Stimulated activated CD4-positive, alpha-beta T cell treated with anti-CD3 and anti-CD28 coated beads, Interleukin-15, amount 100 ng/mL, for 1 hour (primary cell): ENCODE measurements at places on chromosomes 2 and 18.

DNA sequence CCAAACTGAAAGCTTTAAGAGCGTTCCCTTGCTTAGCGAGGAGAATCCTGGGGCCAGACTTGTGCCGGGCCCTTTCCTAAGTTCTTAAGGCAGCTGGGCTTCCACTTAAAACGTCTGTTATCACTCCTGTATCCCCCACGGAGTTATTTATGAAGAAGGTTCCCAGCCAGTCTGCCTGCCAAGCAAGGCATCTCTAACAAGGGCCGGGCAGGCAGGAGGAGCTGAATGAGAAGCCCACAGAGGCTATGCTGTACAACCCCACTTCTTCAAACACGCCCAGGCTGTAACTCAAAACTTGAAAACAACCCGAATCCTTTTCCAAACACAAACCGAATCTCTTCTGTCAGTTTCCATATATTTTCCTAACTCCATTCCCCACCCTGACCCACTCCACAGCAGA lies 39.0 kb upstream of the ZFP36L2 start:
- no peak for DNase-seq

DNA sequence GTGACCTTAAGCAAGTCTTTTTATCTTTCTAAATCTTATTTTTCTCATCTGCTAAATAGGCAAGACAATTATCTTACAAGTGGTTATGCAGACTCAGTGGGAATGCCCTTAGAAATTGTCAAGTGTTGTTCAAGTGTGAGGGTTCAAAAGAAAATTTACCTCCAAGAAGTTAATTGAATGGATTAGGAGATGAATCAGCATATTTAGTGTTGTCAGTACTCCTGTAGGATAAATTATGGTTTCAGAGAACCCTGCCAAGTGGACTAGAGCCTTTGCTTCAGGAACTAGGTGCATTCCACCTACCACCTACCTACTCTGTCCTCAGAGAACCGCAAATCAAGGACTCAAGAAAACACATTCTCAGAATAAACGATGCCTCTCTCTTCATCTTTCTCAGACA lies 69.8 kb upstream of the KCTD1 start:
- no peak for DNase-seq

DNA sequence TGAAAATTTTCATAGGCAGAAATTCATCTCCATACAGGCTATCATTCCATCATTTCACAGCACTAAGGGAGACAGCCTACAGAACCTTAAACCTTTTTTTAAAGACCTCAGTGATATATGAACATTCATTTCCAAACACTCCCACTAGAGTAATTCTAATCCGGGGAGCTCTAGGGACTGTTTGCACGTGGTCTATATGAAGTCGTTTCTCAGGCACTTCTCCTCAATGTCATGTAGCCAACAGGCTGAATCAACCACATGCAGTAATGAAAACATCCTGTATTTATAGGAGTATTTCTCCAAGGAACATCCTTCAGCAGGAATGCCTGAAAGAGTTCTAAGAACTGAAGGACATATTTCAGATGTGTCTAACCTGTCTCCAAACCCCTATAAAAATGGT lies 97.3 kb upstream of the CREB1 start:
- no peak for DNase-seq

- DNase-seq: no peak
Observed at GRCh38 chr2:47815764-47816163, 32.8 kb downstream of the MSH6 start.

GRCh38 chr2:160252278-160252887 lies 52.3 kb upstream of the ITGB6 start:
- no peak for DNase-seq

DNA sequence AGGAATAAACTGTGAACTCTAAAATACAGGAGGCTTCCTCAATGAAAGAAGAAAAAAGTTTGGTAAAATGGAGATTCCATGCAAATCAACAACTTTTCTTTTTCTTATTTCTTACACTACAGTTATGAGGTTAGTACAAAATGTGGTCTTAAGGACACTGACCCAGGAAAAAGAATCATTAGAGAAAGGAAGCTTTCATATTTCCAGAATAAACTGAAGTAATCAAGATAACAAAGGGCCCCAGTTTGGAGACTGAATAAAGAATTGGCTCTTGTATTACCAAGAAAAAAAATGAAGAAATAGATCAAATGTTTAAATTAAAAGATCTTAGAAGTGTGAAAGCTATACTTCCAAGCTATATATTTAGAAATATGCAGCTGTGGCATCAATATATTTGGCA lies 72.3 kb downstream of the SLC66A3 start:
- DNase-seq: no peak

DNA sequence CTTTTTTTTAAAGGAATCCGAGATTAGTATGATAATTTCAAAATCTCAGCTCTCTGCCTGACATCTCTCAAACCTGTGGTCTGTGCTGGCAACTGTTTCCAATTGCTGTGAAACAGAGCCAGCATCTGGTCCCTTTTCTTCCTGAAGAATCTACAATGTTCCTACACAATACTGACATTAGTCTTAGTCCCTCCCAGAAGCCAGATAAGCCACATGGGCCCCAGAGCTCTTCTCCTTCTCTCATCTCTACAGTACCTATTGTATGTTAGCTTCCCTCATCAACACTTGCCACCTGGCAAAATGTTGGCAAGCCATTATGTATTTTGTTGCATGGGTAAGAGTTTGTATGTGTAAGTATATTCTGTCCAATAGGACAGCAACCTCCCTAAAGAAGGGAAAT lies 62.9 kb upstream of the CDKL4 start:
- DNase-seq: no peak

GRCh38 chr2:68796295-68796905 lies 61.8 kb downstream of the ARHGAP25 start:
- DNase-seq: no peak

- DNase-seq: no peak
Observed at GRCh38 chr2:175097297-175097696, 70.7 kb downstream of the ATF2 start.

DNA sequence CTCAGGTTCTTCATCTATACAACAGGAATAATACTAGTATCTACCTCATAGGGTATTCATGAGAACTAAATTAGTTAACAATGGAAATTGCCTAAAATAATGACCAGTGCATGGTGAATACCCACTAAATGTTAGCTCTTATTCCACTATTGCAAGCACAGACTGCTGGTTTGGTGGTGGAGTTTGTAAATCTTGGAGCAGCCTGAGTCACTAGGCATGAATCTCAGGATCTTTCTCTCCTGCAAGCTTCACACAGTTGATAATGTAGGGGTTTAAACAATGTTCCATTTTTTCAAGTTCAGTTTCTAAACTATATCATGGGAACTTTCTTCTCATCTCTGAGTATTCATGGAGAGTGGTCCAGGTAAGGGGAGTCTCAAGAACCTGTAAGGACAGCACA lies 84.0 kb downstream of the OSR1 start:
- no peak for DNase-seq

DNA sequence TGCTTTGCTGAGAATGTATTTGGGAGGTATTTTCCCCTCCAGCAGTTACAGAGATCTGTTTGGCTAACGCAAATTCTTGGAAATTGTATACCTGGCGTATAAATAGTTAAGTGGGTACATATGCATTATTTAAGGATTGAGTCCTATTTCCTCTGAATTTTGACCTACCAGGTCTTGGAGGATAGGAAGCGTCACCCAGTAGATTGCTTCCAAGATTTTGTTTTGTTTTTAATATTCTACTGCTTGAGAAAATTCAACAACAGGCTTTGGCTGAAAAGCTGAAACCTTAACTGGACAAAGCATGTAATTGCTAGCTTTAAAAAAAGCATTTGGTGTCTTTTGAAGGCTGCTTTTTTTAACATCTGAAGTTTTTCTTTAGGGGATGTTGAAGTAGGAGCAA lies 150.1 kb downstream of the WDSUB1 start:
- DNase-seq: no peak

DNA sequence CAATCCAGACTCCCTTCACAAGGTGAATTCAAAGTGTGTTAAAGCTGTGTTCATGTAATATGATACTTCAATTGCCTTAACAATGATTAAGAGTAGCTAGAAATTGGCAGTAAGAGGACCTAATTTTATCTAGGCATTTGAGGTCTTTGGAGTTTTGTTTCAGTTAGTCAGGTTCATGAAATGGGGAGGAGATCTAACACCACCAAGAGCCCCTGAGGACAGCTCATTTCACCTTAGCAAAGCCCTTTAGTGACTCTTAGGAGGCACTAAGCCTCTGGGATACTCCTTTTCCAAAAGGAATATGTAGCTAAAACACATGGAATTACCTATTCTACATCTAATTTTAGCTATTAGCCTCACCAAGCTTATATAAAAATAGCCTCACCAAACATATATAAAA lies 716.5 kb upstream of the RAB6C start:
- DNase-seq: no peak

GRCh38 chr2:75098856-75099255 lies 100.5 kb downstream of the TACR1 start:
- DNase-seq: no peak

- no peak for DNase-seq
Observed at GRCh38 chr2:6412533-6413091, 453.1 kb downstream of the CMPK2 start.

GRCh38 chr2:101430156-101430555 lies 42.9 kb upstream of the CREG2 start:
- DNase-seq: no peak

DNA sequence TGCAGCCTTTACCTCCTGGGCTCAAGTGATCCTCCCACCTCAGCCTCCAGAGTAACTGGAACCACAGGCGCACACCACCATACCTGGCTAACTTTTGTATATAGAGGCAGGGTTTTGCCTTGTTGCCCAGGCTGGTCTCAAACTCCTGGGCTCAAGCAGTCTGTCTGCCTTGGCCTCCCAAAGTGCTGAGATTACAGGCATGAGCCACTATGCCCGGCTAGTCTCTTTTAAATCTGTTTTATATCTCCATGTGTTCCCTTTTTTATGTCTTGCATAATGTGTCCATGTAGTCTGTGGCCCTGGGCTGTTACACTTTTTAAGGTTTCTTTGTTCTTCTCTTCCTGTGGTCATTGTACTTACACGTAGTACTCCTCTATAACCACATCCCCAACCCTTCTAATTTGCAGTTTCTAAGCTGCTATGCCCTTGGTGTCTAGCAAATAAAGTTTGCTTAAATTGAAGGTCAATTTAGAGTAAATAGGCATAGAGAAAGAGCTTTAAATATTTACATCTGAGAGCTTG lies 168.2 kb downstream of the MCFD2 start:
- no peak for DNase-seq

GRCh38 chr2:235614900-235615712 lies 121.3 kb downstream of the AGAP1 start:
- no peak for DNase-seq

- no peak for DNase-seq
Observed at GRCh38 chr18:48996901-48997463, 46.2 kb upstream of the SMAD7 start.

DNA sequence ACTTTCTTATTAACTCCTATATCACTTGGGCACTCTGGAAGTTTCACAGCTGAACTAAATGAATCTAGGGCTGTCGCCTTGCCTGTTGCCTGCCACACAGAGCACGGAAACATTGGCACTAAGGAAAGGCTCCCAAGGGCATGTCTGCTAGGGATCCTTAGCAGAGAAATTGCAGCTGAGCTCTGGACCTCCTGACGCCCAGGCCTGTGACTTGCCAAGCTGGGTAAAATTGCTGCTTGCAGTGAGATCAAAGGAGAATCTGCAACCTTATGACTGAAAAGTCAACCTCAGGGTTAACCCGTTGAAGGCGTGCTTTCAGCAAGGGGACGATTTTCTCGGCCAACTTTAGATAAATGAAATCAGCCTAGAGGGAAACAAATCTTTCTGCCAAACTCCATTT lies 189.8 kb downstream of the NCK2 start:
- DNase-seq: peak; percentile 9

DNA sequence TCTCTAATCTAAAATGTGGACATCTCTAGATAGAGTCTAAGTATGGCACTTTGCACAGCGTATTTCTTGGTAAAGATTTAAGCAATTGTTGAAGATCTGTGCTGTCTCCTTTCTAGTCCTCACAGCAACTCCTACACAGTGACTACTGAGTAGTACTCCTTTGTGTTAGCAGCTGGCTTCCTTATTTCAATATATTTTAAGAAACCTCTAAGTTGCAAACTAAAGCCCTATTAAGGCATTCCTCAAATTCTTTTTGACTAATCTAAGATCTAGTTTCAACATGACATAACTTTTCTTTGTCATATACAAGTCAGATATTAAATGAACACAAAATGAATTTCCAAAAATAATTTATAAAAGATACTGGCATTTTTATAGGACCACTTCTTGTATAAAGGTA lies 121.8 kb upstream of the DNAJC10 start:
- no peak for DNase-seq

GRCh38 chr2:112674229-112674628 lies 28.5 kb downstream of the SLC20A1 start:
- no peak for DNase-seq

- no peak for DNase-seq
Observed at GRCh38 chr2:71129902-71130151, 202 bp downstream of the MCEE start.

DNA sequence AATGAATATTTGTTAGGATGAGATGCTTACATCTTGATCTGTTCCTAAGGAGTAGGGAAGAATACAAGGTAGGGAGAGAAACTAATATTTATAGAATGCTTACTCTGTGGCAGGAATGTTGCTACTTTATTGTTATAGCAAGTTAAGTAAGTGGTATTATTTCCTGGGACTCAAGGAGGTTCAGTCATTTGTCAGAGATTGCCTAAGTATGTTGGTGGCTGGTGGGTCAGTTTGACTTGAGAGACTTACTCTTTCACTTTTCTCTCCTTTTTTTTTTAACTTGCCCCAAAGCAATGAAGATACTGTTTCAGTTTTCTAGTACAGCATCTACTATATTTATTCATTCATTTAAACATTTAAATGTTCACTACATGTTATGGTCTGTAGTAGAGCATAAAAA lies 209.2 kb upstream of the STON1 start:
- no peak for DNase-seq

GRCh38 chr18:74898965-74899364 lies 301.3 kb downstream of the ZNF407 start:
- DNase-seq: no peak

DNA sequence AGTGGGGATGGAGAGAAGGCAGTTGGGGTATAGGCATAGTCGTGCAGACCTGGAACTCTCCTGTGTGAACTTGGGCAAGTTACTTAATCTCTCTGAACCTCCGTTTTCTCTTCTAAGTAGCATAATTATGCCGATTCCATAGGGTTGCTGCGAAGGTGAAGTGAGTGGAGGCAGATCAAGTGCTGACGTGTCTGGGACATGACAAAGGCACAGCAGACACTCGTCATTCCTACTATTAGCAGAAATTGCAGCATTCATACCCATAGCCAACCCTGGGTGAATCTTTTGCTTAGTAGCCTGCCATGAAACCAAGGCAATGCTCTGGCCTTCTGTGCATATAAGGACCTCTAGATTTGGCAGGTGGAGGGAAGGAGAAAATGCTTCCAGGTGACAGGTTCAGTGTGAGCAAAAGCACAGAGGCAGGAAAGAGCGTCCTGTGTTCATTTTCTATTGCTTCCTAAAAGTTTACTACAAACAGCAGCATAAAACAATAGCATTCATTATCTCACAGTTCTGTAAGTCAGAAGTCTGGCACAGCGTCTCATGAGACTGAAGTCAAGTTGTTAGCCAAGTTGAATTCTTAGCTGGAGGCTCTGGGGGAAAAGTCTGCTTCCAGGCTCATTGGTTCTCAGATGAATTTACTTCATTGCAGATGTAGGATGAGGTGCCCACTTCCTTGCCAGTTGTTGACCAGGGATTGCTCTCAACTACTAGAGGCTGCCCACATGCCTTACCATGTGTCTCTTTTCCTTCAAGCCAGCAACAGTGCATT lies 77.8 kb downstream of the CTIF start:
- no peak for DNase-seq

- no peak for DNase-seq
Observed at GRCh38 chr2:48727560-48727959, 28.0 kb downstream of the LHCGR start.

- DNase-seq: no peak
Observed at GRCh38 chr18:7980656-7981055, 413.5 kb downstream of the PTPRM start.
